ENCODE measurements at places on chromosomes 2 and 18.

DNA sequence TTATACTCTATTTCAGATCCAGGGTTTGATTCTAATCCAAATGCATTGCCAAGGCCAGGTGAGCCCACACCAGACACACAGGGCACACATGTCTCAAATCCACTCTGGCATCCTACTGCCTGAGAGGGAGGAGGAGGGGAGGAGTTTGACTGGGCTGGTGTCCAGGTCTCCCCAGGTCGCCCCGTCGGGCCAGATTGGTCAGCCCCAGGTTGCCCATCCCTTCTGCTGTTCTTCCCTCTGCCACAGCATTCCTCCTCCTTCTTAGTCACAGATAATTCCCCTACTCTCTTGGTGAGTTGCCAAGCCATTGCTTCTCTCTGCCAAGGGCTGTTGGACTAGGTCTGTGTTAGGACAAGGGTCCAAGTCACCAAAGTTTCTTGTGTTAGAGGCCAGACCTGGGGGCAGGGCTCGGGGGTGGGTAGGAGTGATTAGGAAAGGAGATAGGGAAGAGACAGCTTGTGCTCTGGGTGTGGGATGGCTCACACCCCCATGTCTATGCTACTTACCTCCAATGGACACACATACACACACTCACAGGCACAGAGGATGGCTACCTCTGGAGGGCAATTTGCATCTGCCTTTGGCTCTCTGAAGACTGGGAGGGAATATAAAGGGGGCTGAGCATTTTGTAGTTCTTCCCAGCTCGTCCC lies 2.5 kb upstream of the EGR4 start:
- no peak for DNase-seq

DNA sequence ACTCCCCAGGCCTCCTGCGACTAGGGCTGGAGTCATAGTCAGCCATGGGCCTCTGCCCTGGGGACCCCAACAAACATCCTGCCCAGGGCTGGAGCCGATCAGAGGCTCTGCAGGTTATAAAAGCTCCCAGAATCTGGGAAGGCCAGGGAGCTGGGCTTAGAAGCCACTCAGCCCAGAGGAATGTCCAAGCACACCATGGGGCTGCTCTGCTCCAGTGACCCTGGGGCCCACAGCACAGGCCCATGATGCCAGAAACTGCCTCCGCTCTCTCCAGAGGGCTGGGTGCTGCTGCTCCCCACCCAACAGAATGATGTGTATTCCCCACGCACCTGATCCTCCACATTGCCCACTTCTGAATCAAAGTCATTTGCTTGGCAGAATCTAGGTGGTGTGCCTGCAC lies 88.5 kb downstream of the ARMC9 start:
- DNase-seq = no peak

DNA sequence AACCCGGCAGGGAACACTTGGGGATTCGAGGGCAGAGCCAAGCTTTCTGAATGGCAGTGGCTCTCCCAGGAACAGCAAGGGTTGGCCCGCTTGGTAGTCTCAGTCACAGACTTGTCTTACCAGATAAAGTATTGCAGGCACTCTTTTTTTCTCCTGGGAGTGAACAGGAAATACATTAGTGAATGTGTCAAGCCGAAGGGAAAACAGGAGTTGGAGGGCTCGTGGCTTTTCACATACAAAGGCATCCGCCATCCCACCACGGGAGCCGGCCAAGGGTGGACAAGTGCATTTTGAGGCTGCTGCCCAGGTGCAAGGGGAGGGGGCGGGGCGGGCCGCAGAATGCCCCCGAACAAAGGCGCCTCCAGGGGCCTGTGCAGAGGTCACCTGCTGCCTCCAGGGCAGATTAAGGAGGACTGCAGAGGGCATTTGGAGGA lies 163.3 kb upstream of the SIX3 start:
- no peak for DNase-seq

DNA sequence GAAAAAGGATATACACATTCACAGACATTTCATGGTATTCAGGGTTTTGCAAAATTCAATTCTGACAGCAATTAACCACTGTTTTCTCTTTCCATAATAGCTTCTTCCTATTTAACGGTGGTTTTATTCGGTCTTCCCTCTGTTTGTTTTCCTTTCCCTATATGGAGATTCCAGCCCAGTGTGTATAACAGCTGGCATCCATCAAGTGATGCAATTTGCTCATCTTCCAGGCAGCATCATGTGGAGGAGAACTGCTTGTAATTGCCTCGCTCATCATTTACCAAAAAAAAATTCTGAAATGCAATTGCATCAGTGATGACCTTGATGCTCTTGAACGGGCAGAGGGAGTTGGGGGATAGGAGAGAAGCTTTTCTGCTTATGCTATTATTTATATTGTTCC lies 165.9 kb upstream of the PGAP1 start:
- no peak for DNase-seq

DNA sequence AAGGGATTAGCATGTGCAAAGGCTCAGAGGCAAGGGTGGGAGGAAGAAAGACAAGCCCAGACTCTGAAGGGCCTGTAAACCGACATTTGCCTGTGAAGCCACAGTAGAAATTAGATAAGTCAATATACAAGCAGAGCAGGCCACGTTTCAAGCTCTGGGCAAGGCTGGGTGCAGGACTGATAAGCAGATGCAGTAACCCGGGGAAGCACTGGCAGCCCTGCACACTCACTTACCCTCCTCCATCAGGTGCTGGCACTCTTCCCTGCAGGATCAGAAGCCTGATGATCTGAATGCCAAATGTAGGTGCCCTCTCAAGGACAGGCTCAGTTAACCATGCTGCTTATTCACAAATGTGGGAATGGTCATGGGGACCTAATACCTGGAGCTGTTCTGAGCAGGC lies 46.3 kb upstream of the RAB12 start:
- no peak for DNase-seq

DNA sequence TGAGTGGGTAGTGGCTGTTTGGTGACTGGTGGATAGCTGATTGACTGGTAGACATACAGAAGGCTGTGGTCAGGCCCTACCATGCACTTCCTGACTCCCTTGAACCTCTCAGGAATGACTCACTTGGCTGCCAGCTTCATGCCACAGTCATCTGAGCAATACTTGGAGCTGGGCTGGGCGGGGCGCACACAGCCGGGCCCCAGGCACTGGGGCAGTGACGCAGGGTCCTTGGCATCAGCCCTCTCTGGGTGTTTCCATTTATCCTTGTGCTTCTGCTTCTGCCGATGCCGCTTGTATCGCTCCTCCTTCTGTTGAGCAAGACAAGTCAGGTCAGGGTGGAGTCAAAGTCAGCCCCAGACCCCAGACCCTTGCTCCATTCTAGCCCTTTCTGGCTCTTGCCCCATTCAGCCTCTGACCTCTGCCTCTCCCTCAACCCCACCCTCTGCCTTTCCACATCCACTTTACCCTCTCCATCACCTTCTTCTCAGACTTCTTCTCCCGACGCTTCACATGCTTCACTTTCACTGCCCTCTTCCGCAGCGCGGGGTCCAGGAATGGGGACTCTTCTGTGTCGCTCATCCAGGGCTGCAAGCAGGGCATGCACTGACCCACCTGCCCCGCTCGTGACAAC lies 3.0 kb upstream of the MBD1 start:
- DNase-seq = no peak

- DNase-seq = no peak
Observed at GRCh38 chr2:209624192-209624938, 147.3 kb upstream of the UNC80 start.

- no peak for DNase-seq
Observed at GRCh38 chr2:219620546-219620945, 6.9 kb upstream of the SLC4A3 start.

- DNase-seq = no peak
Observed at GRCh38 chr2:190110131-190110530, 47.6 kb upstream of the MSTN start.

GRCh38 chr2:233807966-233808935 lies 30.1 kb downstream of the MROH2A start:
- no peak for DNase-seq

- DNase-seq = no peak
Observed at GRCh38 chr2:40353231-40353630, 98.7 kb downstream of the SLC8A1 start.

DNA sequence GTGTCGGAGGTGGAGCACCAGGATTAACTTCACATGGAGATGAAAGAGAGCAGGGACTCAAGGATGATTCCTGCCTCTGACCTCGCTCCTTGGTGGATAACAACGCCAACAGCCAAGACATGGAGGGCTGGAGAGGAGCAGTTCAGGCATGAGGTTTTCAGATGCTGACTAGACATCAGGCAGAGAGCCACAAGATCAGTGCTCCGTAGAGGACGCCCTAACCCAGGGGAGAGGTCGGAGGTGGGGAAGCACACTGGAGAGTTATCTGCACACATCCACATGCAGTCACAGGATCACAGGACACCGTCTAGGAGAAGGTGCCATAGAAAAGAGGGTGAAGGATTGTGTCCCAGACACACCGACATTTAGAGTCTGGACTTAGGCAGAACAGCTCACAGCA lies 344.3 kb downstream of the EIPR1 start:
- DNase-seq = no peak

- DNase-seq = no peak
Observed at GRCh38 chr2:176984987-176985386, 227.6 kb upstream of the HNRNPA3 start.

DNA sequence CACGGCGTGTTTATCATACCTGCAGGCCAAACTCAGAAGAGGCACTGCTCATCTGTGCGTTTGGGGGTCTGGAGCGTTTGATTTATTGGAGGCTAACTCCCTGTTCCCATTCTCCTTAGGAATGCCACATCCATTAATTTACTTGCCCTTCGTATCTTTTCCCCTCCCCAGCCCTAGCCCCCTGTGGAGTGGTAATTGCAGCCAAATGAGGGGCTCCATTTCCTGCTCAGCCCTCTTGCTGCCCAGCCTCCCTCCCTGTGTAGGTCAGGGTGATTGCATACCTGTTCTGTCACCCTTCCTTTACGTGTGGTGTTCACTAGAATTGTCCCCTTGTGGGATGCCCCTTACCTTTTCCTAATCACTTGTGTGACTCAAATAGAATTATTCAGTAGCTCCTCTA lies 120.4 kb downstream of the MAP3K20 start:
- DNase-seq = no peak

GRCh38 chr2:150160058-150160457 lies 327.4 kb downstream of the RND3 start:
- no peak for DNase-seq

- DNase-seq = no peak
Observed at GRCh38 chr2:178275600-178275999, 81.3 kb downstream of the OSBPL6 start.

DNA sequence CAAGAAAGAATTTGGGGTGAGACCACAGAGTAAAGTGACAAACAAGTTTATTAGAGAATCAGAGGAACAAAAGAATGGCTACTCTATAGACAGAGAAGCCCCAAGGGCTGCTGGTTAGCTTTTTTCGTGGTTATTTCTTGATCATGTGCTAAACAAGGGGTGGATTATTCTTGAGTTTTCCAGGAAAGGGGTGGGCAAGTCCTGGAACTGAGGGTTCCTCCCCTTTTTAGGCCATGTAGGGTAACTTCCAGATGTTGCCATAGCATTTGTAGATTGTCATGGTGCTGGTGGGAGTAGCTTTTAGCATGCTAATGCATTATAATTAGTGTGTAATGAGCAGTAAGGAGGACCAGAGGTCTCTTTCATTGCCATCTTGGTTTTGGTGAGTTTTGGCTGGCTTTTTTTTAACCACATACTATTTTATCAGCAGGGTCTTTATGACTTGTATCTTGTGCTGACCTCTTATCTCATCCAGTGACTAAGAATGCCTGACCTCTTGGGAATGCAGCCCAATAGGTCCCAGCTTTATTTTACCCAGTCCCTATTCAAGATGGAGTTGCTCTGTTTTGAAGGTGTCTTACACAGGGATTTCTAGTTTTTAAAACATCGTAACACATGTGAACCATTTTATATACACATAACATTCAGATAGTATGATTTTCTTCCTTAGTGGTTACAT lies 77.8 kb downstream of the MYO1B start:
- DNase-seq = no peak

- no peak for DNase-seq
Observed at GRCh38 chr2:144431392-144431783, 88.5 kb downstream of the ZEB2 start.

DNA sequence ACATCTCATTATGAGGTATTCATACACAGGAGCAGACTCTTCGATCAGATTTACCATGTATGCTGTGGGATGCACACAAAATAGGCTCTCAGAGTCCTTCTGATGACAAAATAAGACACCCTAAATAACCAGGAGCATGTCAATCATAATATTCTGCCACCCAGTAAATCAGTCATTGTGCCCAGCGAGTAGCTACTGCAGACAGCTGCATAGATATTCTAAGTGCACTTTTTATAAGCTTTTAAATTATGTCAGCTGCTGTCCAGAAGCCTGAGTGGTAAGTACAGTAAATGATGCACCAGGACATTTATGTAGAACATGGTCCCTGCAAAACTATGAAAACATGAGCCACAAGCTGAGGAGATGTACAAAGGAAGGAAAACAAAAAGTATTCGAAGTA lies 102.9 kb downstream of the CCDC141 start:
- no peak for DNase-seq

GRCh38 chr2:8144785-8145184 lies 537.1 kb upstream of the ID2 start:
- no peak for DNase-seq

DNA sequence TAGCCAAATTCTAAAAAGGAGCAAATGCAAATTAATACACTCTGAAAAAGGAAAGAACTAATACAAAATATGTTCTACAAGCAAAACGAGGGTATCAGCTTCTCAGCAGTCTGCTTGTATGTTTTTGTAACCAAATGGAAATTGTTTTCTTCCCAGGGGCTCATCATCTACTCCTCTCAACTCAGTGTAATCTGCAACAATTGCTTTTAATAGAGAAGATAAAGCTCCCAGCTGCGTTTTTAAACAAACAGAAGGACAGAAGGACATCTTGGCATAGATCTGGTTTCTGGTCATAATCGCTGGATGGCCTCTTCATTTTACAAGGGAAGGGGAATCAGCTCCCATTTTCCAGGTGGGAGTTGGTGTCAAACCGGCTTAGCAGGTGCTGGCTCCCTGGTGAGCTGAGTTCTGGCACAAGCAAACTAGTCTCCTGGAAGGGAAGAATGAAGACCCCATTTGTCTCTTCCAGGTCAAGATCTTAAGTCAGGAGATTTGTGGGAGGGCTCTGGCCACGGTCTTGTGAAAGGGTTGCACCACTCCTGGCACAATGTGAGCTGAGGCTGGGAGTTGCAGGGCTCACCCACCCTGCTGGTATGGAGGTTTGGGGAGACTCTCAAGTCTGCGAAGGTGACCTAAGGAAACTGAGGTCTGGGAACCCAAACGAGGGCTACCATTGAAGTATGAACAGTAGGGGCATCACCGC lies 41.6 kb downstream of the NPPC start:
- DNase-seq = no peak

DNA sequence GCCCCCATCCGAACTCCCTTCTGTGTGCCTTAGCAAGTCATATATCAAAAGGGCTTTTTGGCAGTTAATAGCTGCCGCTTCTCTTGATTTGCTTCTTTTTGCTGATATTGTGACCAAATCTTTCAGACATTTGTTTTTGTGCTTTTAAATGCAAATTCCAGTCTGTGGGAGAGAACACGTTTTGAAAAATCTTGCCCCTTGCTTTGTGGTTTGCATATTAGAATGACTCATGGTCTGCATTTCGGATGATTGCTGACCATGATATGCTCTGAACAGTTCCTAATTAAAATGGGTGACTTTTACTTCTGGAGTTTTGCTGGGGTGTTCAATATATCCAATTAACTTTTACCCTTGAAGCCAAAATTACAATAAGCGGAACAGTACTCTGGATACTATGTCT lies 58.2 kb upstream of the ST6GAL2 start:
- no peak for DNase-seq

GRCh38 chr2:236572482-236572881 lies 2.9 kb downstream of the ACKR3 start:
- DNase-seq = no peak
